ENCODE measurements at places on chromosomes 11 and 22.

DNA sequence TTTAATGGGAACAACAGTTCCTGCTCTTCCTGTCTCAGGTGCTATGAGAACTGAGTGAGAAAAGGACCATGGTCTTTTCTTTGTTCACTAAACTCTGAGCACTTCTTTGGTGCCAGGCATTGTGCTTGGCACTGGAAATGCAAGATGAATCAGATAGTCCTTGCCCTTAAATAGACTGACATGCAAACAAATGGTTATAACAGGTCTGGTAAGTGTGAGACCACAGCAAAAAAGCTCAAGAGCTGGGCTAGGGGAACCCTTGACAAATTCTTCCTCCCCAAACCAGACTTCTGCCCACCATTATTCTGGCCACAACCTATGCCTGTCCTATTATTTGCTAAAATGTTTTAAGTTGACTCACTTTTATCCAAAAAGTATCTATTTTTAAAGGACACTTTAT lies 5.1 kb downstream of the SLC43A3 start:
- no peak for DNase-seq

DNA sequence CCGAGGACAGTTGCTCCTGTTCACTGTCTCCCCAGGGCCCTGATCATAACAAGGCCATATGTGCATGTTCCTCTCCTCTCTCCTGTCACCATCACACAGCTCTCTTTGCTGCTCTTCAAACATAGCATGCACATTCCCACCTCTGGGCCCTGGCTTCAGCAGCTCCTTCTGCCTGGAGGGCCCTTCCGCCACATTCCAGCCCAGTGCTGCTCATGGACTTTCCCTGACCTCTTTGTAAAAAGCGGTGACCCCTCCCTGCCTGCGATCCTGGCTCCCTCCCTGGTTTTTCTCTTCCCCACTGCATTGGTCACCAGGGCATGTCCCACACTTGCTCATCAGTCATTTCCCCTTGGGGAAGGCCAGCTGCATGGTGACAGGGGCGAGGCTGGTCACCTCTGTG lies 98.2 kb downstream of the MYO18B start:
- DNase-seq: no peak

GRCh38 chr22:44098021-44098739 lies 74.1 kb downstream of the PARVB start:
- no peak for DNase-seq

GRCh38 chr11:106263527-106263926 lies 186.1 kb downstream of the AASDHPPT start:
- DNase-seq: no peak

GRCh38 chr11:45523760-45524159 lies 141.7 kb downstream of the CHST1 start:
- DNase-seq: no peak

DNA sequence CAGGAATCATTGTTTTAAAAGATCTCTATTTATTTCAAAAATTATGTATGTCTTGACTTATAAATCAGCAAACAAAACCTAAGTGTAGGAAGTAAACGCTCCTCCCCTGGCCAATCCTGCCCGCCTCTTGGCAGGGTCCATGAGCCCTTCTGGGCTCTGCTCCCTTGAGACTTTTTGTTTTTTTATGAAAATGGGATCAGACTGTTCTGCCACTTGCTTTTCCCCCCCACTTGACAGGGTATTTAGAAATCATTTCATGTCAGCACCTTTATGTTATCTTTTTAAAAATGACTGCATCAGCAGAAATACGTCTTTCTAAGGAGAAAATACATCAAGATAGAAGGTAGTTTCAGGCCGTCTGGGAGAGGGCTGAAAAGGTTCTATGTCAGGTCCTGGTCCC lies 35.6 kb downstream of the FBLN1 start:
- no peak for DNase-seq

DNA sequence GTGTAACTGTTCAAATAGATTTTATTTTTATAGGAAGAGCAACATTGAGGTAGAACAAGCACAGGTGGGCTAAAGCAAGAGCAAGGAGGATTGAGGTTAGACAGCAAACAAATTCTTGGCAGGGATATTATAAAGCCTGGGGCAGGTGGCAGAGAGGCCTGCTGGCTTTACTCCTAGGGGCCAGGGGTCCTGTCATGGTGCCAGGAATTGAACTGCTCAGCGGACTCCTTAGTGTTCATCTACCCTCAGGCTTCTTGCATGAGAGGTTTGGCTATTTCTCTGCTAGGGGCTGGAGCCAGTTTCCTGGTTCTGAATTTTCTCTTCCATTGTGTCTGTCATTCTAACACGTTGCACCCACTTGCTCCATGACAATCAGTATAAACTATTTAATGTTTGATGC lies 217.2 kb upstream of the NCAM1 start:
- no peak for DNase-seq

GRCh38 chr11:126115127-126115495 lies 52.4 kb upstream of the CDON start:
- DNase-seq: no peak

DNA sequence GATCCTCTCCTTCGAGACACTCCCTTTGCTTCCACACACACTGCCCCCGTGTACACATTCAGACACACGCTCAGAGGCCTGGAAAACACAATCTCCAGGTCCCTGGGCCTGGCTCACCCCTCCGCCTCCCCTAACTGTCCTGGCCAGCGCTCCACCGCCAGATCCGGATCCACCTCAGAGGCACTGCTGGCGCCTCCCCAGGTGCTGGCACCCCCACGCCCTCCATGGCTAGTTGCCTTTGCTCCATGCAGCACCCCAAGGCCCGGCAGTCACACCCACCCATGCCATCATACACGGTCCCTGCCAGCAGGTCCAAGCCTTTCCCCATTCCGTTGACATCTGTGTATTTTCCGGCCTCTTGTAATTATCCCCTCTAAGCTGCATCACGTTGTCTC lies 11.1 kb downstream of the SPTBN2 start:
- no peak for DNase-seq

- no peak for DNase-seq
These were observed 86.9 kb downstream of the STIM1 start for GRCh38 chr11:3942160-3942955.
